Stimulated activated CD4-positive, alpha-beta T cell treated with anti-CD3 and anti-CD28 coated beads, Interleukin-2, amount 100 ng/mL, for 48 hours (primary cell): ENCODE measurements at places on chromosomes 11 and 22.

DNA sequence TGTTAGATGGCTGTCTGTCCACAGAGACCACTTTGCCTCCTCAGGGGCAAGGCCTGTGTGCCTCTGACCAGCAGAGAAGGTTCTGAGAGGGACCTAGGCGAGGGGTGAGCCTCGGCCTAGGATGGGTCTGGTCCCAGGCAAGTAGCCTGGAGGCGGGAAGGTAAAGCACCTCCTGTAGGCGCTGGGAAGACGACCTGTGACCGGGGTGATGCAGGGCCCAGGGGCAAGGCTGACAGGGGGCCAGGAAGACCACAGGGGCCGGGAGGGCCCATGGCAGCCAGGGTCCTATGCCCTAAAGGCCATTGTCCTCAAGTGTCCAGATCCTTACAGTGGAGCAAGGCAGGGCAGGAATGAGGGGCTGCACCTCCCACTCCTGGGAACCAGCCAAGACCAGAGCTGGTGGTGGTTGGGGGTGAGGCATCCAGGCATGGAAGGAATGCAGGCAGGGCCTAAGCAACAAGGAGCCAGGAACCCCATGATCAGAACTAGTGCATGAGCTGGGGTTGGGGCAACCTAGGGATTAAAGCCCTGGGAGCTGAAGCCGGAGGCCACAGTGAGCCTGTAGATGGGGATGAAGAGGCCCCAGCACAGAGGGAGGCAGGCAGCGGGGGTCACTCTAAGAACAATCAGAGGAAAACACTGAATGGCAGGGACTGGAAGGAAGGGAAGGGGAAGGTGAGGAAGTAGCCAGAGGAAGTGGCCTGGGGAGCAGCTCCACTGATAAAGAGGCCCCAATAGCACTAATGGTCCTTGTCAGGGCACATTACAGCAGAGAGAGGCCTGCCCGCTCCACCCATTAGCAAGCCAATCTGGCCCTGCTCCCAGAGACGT lies 32.9 kb upstream of the KLHL35 start:
- DNase-seq = no peak

- no peak for DNase-seq
These were observed 43.6 kb downstream of the SYN3 start for GRCh38 chr22:33014621-33015020.

GRCh38 chr11:134015556-134015955 lies 53.3 kb upstream of the JAM3 start:
- DNase-seq = no peak

DNA sequence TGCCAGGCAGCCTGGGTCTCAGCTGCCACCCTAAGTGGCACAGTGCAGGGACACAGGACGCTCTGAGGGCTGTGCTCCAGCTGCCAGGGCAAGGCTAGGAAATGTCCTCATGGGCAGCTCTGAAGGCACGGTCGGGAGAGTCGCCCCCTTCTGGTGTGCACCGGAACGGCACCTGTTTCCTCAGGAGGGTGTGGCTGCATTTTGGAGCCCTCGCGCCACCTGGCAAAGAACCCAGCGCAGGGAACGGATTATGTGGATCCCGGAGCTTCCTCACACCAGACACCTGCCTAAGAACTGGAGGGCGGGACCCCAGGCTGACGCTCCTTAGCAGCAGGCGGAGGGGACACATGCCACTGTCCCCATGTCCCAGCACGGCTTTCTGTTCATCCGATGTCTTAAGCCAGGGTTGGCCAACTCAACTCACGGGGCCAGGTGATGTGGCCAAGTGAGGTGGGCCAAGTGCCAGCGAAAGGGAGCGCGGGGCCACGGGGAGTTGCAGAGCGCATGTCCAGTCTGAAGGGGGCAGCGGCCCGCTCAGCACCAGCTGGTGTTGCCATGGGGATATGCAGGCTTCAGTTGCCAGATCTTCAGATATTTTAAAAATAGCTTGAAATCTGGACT lies 5.1 kb upstream of the SLC22A8 start:
- DNase-seq = peak; percentile 57

DNA sequence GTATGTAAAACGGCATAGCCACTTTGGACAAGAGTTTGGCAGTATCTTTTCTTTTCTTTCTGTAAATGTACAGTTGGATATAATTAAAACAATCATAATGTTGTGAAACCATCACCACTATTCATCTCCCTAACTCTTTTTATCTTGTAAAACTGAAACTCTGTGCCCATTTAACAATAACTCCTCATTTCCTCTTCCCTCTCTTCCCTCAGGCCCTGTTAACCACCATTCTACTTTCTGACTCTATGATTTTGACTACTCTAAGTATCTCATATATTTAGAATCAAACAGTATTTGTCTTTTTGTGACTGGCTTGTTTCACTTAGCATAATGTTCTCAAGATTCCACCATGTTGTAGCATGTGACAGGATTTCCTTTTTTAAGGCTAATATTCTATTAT lies 10.2 kb downstream of the SCUBE2 start:
- DNase-seq = no peak

DNA sequence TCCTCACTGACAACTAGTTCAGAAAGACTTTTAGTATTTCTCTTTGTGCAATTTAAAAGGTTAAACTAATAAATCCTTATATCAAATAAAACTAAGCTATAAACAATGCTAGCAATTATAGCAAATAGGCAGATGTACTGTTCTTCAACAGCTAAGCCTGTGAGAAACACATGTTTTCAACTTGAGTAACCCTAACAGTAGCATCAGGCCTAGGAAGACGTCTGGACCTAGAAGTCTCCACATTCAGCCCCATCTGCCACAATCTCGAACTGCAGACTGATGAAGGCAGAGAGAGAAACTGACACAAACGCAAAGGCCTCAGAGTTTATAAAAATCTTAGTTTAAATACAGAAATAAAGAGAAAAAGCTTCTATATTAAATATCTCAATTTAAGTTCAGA lies 2.5 kb downstream of the ST13 start:
- no peak for DNase-seq

- no peak for DNase-seq
These were observed 5.9 kb downstream of the TPCN2 start for GRCh38 chr11:69054397-69055211.

DNA sequence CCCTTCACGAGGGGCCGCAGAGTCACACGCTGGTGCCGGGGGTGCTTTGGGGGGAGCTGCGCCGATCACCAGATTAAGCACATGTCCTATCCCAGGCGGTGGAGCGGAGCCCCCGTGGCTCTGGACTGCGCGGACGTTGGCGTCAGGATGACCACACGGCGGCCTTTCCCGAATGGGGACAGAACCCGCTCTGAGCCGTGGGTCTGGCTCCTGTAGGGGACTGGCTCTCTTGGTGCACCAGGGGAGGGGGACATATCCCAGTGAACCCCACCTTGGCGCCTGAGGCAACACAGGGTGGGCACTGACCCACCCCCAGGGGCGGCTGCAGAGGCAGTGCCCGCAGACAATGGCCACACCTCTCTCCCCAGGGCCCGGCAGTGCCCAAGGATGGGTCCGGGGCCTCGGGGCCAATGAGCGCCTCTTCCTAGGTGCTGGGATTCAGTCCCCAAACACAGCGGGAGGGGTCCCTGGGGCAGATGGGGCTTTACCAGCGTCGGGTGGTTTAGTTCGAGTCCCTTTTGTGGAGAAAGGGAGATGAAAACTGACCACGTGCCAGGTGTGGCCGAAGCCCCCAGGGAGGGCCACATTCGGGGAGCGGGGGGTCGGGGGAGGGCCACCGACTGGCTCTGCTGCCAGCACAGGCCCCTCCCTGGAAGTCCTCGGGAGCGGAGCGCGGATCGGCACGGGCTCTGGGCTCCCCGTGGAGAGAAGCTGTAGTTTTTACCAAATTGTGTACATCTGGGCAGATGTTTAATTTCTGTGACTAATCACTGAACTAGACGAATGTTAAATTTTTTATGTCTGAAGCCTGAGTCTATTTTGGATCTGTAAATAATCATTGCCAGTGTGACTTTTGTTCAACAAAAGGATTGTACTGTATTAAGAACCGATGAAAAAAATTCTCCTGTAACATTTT lies 58.9 kb downstream of the GRAMD4 start:
- DNase-seq = no peak

- DNase-seq = peak; percentile 43
These were observed at the start of gene RTN4RL2 for GRCh38 chr11:57460022-57460757. Gene RTN4RL2 (plus strand): TSS chr11:57460528. CDS start chr11:57460866, 338 bp downstream.

- no peak for DNase-seq
These were observed 140.0 kb downstream of the AASDHPPT start for GRCh38 chr11:106217456-106217855.

DNA sequence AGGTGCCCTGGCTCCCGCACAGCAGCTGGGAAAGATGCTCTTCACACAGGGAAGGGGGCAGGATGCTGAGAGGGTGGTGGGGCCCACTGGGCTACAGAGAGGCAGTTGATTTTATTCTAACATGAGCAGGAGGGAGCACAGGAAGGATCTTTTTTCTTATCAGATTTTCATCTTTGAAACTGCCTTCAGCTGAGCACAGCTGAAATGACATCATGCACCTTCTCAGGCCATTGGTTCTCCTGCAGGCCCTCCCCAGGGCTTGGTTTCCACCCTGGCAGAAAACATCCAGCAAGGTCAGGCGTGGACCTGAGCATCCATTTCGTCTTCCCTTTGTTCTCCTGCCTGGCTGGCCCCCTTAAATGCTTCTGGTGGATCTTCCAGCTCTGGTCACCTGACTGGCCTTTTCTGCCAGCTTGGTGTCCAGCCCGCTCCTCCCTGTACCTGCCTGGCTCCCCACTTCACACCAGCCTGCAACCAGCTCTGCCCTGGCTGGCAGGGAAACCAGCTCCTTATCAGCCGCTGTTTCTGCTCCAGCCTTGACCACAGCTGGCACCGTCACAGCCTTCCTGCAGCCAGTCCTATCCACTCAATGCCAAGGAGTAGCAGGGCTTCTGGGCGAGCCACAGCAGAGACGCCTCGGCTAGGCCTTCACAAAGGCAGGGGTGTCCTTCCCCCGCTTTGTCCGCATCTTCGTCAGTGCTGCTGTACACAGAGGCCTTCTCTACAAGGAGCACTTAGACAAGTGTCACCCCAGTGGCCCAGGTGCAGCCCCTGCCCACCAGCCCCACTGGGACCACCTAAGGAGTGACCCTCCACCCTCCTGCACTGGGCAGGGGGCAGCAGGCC lies 36.5 kb downstream of the TOM1 start:
- no peak for DNase-seq

GRCh38 chr22:25482091-25482760 lies 82.2 kb upstream of the GRK3 start:
- DNase-seq = no peak

DNA sequence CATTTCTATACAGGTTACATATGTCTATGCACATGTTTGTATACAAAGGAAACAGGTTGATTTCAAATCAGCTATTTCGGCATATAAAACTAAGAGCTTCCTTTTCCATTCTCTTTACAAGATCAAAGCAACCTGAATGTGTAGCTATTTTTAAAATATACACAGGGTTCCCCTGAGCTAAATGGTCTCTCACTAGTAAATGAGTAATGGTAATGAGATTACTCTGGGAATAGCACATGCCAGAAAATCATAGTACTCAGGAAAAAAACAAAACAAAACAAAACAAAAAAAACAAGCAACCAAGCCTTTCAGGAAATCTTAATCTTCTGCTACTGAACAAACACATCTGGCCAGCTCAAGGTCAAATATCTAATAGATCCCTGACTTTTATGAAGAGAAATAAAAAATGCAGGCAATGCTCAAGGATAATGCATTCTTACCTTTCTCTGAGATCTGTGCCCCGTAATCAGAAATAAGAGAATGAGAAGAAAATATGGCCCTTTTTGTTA lies 156.6 kb upstream of the POU2AF2 start:
- DNase-seq = no peak

DNA sequence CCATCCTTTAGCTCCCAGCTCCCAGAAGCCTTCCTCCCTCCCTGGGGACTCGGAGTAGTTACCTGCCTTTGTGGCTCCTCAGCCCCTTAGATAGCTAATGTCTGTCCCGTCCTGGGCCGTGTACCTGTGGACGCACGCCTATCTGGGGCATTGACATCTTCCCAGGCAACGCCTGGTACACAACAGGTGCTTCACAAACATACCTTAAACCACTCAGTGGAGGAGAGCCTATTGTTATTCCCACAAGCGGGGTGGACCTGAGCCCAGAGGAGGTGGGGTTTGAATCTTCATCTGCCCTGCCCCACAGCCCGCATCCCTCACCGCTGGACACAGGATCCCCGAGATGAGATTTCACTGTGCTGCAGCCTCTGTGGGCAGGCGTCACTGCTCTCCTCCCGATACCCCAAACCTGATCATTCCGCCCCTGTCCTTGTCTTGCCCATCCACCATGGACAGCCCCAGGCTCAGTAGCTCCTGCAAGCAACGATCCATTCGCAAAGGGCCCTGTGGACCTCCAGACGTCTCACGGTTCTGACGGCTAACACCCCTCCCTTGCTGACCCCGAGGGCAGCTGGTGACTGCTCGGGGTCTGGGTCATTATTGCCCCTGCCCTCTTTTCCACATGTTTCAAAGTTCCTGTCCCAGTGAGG lies 73.8 kb upstream of the SHISAL1 start:
- DNase-seq = no peak

DNA sequence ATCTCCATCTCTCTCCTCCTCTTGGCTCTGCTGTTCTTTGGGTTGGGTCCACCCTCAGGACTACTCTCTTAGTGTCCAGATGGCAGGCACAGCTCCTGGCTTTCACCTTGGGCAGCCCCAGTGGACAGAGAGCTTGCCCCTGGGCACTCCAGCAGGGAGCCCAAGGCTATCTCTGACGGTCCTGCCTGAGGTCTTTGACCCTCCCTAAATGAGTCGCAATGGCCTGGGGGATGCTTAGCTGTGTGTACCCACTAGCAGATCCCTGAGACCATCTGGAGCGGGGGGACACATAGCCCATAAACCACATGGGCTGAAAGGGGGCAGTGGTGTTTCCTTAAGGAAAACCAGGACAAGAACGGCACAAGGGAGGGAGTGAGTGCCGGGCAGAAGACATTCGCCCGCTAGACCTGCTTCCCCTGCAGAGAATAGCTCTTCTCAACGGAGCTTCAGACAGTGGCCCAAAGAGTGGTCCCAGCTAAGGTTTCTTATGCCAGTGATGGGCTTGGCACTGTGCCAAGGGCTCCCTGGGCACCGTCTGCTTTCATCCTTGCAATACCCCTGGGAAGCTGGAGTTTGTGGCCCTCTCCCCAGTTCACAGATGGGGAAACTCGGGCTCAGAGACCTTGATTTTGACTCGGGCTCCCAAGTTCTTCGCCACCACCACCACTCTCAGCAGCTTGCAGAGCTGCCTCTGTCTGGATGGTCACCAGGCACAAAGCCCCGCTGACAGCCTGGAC lies 53.9 kb upstream of the ANO1 start:
- DNase-seq = no peak

DNA sequence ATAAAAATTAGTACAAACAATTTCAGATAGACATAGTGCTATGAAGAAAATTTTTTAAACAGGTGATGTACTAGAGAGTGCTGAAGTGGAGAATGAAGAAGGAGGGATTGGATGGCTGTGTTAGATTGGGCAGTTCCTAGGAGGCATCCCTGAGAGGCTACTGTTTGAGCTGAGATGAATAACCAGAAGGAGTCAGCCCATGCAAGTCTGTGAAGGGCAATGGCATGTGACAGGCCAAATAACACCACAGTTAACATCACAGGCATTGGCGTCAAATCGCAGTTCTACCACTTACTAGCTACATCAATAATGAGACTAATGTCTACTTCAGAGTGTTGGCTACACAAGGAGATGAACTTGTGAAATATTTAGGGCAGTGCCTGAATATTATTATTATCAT lies 35.4 kb downstream of the HORMAD2 start:
- no peak for DNase-seq

- DNase-seq = no peak
These were observed 104.6 kb upstream of the ANO3 start for GRCh38 chr11:26227301-26227746.

- DNase-seq = no peak
These were observed 1.7 kb downstream of the RPS19BP1 start for GRCh38 chr22:39530692-39531331.
